ENCODE measurements at places on chromosomes 3 and 15.

GRCh38 chr15:72361176-72361575 lies 14.6 kb downstream of the HEXA start:
- DNase-seq, result no peak

DNA sequence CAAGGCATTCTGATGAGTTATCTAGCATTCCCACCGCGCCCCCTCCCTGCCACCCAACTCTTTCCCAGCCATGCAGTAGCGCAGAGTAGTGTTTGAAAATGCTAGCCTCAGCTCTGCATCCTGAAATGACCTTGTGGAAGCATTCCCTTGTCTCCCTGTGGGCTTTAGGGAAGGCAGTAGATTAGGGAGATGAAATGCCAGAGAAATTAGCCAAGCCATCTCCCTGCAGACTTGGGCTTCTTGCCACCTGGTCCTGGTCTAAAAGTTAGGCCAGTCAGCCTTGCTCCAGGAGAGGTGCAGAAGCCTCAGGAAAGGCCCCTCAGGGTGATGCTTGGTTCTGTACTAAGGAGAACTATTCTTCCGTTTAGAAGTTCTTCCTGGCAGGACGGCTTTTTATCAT lies 231.2 kb downstream of the CACNA2D3 start:
- no peak for DNase-seq

GRCh38 chr15:49900903-49901235 lies 218.2 kb downstream of the ATP8B4 start:
- no peak for DNase-seq

GRCh38 chr3:158991146-158991705 lies 189.4 kb downstream of the MFSD1 start:
- no peak for DNase-seq

- no peak for DNase-seq
Observed at GRCh38 chr15:65338366-65338765, 33.9 kb downstream of the RNU5B-1 start.

DNA sequence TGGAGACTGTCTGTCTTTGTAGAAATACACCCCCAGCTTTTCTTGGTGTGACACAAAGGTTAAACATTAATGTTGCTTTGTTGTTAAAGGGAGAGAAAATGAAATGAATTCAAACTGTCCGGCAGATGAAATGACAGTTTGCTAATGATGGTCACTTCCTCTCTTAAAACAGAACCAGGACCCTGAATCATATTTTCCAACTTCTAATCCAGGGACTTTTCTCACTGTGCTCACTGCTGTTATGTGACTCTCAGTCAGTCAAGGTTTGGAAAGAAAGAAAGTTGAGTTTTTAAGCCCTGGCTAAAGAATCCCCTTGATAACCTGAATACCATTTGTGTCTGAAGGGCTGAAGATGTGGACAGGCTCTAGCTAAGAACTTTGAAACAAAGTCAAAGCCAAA lies 215.8 kb downstream of the AGBL1 start:
- no peak for DNase-seq

DNA sequence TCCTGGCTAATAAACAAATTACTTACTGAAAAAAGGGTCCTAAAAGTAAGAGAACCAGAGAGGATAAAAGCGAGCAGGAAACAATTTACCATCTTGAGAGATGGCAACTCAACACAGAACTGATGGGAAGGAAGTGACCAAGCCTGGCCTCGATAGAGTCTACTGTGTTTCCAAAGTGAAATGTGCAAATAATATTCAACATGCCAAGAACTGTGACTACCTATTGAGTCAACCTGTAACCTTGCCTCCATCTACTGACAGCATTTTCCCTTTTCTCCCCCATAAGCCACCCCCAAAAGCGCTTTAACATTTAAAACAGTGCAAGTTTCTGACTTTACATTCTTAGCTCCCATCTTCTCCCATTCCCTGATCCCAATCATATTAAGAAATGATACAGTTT lies 75.4 kb upstream of the PSMD6 start:
- no peak for DNase-seq

- DNase-seq, result no peak
Observed at GRCh38 chr15:91196768-91197167, 96.7 kb downstream of the SV2B start.

DNA sequence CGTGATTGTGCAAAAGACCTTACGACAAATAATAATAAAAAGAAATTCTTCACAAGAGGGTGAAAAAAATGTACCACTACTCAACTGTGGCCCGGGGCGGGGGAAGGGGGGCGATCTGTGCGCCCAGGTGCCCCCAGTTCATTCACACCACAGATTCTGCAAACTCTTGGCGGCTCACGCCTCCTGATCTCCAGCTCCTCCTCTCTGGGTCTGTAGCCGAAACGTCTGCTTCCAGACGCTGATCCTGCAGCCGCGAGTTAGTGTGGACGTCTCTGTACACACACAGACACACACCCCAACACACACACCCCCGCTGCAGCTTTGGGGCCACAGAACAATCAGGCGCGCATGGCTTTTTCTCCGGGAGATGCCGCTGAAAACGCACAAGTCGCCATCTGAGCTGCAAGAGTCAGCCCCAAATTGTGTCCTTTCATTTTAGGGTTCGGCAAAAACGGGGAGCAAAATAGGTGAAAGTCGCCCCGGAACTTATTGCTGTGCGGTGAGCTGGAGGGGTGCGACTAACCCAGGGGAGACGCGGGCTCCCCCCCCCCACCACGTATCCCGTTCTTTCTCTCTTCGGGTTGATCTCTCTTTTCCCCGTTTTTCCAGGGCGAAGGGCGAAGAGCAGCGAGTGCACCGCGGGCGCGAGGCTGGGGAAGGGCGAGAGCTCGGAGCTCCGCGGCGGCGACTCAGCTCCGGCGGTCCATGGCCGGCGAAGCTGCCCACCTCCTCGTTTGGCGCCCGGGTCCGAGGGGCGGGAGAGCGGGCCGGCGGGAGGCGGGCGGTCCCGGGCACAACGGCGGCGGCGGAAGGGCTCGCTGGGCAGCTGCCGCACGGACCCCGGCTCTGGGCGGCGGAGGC lies 505 bp upstream of the WNT5A start:
- peak; percentile 30 for DNase-seq

- DNase-seq, result no peak
Observed at GRCh38 chr3:193822492-193823212, 229.6 kb downstream of the OPA1 start.

DNA sequence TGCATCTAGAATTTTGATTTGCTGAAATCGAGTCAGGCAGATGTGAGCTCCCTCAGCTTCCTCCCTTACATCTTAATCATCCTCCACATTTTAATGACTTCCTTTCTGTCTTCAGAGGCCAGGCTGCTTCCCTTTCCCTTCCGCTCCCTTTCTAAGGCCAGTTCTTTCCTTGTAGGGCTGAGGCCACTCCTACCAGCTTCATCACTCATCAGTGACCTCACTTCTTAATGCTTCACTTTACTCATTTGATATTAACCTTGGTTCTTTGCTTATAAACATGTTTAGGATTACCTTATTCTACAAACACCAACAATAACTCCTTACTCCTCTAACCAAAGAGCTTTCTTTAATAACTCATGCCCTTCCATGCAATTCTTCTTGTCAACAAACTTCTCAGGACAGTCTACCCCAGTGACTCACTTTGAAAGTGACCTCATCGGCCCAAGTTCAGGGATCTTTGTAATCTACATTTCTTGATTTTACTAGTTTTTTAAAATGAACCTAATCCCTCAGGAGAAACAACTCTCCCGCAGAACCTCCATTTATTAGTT lies 23.9 kb downstream of the ILDR1 start:
- DNase-seq, result no peak

DNA sequence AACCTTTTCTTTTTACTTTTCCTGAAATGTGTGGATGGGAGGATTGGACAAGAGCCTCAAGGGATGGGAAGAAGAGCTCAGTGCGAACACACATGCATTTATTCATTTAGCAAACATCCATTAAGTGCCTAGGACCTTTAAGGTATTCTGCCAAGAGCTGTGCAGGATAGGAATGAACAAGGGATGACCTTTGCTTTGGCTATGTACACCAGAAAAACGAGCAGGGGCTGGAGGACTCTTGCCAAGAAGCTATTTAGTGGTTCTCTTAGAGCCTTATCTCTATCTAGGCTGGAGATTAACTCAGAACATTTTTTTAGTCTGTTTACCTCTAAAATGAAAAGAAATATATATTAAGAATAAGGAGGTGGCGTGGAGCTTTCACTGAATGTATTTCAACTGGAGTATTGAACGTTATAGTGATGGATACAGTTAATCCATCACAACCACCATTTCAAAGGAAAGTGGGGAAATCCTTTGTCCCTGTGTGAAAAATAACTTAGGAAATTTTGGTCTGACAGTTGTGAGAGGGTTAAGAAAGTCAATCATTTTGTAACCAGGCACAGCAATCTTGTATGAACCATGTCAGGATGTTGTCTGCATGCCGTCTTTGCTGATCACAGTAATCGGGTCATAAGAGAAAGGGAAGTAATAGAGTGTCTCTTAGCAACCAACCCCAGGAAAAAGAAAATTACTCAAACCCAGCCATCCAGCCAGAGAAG lies 279.0 kb downstream of the LPP start:
- DNase-seq, result no peak

- no peak for DNase-seq
Observed at GRCh38 chr15:75022783-75023180, 608 bp upstream of the PPCDC start.

Data from NCI-H1694 treated with DMSO at 0.1 percent for 48 hours (cell line).